Right ventricle myocardium superior (tissue), 1 donor: ENCODE measurements at places on chromosomes 1 and 21. TPM values are rescaled to one million over a fixed set of nuclear protein-coding genes. Genes with fewer than 3 reads are reported as not detected.

The NBPF6 gene
- not detected for total RNA-seq

The HSPA6 gene
- total RNA-seq, result 1.3 TPM

The PTCH2 gene
- 0.30 TPM for total RNA-seq

The FMOD gene
- total RNA-seq, result 5.9 TPM

The AIM2 gene
- 0.56 TPM for total RNA-seq

The MIXL1 gene
- total RNA-seq, result not detected

The FAM3B gene
- total RNA-seq, result not detected

The SLC30A7 gene
- total RNA-seq, result 4.1 TPM

The PIGP gene
- 34.0 TPM for total RNA-seq

The TFF1 gene
- total RNA-seq, result not detected

The TNNT2 gene
- total RNA-seq, result 9,128 TPM

- DNase-seq, result no peak
Measured at GRCh38 chr1:115313182-115313581, 24.9 kb downstream of the NGF start.

DNA sequence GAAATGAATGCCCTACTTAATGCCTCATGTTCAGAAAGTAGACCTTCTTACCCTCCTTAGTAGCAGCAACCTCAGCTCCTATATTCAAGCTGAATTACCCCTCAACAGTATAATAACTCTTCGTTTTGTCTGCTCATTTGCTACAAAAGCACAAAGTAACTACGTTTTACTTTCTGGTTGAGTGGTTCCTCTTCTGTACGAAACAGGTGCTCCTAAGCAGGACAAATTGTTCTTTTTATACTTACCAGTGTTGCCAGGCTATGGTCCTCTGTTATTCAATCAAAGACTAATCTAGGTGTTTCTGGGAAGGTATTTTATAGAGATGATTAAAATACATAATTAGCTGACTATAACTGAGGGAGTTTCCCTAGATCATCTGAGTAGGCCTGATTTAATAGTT is 484.2 kb upstream of the ADAMTS5 start:
- DNase-seq, result no peak

GRCh38 chr1:70227439-70227838 is 6.3 kb downstream of the SRSF11 start:
- no peak for DNase-seq

DNA sequence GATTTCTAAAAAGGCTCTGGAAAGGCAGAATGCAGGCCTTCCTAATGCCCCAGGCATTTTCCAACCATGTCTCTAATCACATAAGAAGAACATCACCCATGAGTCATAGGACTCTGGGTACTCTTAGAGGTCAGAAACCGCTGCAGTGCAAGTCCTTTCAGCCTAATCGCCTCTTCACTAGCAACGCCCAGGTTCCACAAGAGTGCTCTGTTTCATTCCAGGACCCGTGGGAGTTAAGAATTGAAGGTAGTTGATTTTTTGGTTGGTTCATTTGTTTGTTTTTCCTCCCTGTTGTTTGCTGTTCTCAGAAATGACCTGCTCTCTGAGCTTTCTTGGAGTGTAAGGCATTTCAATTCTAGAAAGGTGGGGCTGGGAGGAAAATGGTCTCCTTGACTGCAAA is 123.2 kb downstream of the NR5A2 start:
- no peak for DNase-seq

- no peak for DNase-seq
Measured at GRCh38 chr1:183040547-183040971, 17.3 kb downstream of the LAMC1 start.

DNA sequence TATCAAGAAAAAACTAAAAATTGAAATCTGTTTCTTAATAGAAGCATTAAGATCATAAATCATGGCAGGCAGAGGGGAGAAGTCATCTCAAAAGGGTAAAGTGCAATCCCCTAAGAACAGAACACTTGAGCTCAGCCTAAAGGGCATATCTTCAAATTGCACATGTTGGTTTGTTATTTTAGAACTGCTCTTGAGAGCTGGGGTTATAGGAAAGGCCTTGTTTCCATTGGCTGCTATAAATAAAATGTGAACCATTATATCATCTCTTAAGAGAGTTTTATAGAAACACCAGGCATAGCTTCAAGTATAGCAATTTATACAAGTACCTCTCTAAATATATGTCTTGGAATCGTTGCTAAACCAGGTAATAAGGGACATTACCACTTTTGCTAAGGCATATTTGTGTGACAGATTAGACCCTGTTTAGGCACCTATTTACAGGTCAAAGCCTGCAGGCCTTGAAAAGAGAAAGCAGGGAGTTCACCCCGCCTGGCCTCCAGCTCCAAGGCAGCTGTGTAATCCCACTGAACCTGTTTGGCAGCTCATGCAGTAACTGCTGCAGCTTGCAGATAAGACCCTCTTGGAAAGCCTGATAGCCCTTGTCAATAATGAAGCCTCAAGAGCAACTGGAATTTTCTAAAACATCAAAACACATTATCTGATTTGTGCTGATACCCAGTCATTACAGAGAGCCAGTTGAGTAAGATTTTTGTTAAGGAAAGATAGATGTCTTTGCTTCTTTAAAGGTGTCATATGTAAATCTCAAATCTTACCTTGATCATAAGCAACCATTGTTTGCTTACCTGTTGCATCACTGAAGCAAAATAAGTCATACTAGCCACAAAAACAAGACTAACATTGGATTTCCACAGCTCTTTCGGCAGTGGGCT is 24.2 kb upstream of the SYDE2 start:
- DNase-seq, result peak; percentile 51

DNA sequence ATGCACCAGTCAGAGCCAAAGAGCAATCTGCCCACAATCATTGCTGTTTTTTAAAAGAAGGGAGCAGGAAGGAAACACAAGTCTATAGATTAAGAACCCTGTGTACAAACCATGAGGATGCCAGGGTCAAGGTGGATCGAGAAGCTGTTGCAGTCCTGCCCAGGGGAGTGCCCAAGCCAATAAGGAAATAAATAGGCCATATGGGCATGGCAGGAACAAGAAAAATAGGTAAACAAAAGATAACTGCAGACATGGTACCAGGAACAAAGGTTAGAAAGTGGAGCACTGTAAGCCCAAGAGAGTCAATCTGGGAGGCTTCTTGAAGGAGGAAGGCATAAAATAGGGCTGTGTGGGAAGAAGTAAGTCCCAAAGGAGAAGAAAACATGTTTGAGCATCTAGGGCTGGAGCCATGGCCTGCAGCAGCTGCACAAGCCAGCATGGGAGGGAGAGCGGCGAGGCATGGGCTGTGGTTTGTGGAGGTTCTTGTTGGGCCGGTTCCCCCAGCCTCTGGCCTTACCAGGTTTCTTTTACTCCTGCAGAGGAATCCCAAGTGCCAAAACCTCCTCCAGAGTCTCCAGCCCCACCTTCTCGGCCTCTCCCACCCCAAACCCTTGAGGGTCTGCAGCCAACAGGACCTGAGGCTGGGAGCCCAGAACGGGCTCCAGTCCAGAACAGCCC is 13.6 kb downstream of the INAVA start:
- DNase-seq, result no peak

GRCh38 chr1:54008876-54009275 is 9.1 kb downstream of the LDLRAD1 start:
- no peak for DNase-seq

DNA sequence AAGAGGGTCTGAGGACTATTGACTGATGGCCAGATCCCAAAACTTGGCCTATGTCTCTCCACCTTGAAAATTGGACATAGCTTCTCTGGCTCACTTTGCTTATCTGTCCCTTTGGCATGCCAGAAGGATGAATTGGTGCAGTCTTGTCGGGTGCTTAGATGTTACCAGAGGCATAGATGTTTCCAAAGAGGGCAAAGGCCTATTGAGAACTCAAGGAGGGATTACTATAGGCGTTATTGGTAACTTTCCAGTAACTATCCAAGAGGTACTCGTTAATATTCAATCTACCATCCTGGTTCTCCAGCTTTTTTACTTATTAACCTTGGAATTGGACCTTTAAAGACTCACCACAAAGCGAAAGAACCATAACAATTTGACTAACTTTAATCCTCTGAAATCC is 368.3 kb upstream of the ESRRG start:
- no peak for DNase-seq

- DNase-seq, result no peak
Measured at GRCh38 chr1:206066479-206067171, 13.7 kb downstream of the RHEX start.

- no peak for DNase-seq
Measured at GRCh38 chr1:160565564-160565963, 13.7 kb downstream of the CD84 start.

GRCh38 chr21:21997390-21998333 is 999.5 kb downstream of the NCAM2 start:
- no peak for DNase-seq

DNA sequence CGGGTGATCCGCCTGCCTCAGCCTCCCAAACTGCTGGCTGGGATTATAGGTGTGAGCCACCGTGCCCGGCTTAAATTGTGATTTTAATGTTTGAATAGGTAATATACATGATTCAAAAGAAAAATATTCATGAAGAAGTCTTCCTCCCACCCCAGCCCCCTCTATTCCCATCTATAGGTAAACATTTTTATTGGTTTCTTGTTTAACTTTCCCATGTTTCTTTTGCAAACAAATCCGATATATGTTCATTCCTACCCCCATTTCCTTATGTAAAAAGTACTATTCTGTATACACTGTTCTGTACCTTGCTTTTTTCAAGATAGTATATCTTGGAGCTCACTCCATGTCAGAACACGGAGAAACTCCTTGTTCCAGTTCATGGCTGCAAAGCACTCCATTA is 23.2 kb downstream of the RPS6KA1 start:
- no peak for DNase-seq

GRCh38 chr1:209810783-209811182 is 4.8 kb upstream of the IRF6 start:
- no peak for DNase-seq

DNA sequence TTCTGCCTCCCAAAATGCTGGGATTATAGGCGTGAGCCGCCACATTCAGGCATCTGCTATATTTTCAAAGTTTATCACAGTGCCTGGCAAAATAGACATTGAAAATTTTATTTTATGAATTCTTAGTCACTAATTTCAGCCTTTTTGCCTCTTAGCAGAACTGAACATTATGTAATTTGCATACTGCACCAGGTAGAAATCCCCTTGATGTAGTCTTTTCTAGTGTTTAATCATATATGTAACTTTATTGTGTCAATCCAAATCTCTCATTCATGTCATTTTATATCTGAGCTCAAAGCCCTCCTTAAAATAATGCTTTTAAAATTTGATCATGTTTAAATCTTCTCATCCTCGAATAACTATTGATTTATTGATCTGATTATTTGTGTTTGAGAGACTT is 19.2 kb downstream of the WDTC1 start:
- DNase-seq, result no peak

DNA sequence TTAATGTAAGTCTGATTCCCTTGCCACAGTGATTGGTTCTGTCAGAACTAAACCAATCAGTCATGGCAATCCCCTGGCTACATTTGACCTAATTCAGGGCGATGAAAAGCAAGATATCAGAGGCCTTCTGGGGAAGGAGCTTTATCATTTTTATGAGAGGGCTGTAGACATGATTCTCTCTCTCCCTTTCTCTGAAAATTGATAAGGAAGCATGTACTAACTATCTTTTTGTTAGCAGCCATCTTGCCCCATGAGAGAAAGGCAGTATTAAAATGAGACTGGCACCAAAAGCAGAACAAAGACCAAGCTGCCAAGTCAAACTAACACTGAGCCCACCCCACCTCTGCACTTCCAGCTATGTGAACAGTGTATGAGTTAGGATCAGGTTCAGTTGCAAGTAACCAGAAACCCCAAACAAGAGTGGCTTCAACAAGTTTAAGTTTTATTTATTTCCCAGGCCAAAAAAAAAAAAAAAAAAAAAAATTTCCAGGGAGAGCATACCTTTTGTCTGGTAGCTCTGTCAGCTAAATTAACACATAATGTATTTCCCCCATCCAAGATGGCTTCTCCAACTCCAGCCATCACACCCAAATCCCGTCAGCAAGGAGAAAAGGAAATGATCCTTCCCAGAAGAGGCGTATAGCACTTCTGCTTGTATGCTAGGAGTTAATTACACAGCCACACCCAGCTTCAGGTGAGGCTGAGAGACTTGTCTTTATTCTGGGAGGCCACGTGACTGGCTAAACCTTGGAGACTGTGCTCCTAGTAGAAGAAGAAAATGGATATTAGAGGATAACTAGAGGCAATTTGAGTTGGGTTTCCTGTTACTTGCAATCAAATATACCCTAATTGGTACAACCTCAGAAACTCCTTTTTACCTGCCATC is 105.8 kb upstream of the RALGPS2 start:
- DNase-seq, result no peak

DNA sequence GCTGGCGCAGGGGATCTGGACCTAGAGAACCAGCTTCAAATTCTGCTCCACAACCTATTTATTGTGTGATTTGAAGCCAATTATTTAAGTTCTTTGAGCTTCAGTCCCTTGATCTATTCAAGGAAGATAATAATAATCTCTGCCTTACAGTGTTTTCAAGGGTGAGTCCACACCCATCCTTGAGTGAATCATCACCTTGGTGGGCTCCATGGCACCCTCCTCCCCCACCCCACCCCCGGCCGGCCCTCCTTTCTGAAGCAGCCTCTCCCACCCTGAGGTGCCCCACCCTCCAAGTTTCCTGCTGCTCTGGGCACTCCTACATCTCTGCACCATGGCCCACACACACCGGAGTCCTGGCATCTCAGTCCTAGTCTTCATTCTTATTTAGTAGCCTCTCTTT is 38.3 kb downstream of the TCP10L start:
- no peak for DNase-seq

DNA sequence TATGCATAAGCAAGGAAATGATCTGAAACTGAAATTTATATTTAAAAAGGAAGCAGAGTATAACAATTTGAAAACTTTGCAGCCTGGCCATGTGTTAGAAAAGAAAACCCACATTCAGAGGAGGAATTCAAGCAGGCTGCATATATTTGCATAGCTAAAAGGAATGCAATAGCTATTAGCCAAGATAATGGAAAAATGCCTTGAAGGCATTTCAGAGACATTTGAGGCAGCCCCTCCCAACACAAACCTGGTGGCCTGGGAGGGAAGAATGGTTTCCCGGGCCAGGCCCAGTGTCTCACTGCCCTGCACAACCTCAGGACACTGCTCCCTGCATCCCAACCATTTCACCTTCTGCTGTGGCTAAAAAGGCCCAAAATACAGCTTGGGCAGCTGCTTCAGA is 136.8 kb downstream of the TYW3 start:
- DNase-seq, result no peak

- DNase-seq, result peak; percentile 40
Measured at GRCh38 chr1:2604156-2604843, 17.7 kb downstream of the PRXL2B start.

GRCh38 chr1:16402742-16403141 is 34.5 kb downstream of the SPATA21 start:
- DNase-seq, result peak; percentile 13

DNA sequence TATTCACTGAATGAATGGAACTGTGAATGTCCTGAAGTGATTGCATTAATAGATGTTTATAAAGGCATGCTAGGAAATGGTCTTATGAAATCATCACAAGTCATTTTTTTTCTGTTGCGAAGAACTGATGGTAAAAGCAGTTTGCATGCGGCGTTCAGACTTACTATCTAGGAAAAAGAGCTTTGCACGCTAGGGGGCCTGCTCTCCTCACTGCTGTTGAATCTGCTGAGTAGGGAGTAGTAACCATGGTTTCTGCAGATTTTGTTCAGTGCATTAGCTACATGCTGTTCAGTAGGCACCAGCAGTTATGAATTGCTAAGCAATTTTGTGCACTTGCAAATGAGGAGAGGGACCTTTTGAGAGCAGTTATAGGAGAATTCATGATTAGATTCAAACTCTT is 57.9 kb downstream of the CENPF start:
- no peak for DNase-seq

- DNase-seq, result no peak
Measured at GRCh38 chr1:231679109-231679508, 52.5 kb downstream of the DISC1 start.
